ENCODE measurements at places on chromosomes 12 and 14.

DNA sequence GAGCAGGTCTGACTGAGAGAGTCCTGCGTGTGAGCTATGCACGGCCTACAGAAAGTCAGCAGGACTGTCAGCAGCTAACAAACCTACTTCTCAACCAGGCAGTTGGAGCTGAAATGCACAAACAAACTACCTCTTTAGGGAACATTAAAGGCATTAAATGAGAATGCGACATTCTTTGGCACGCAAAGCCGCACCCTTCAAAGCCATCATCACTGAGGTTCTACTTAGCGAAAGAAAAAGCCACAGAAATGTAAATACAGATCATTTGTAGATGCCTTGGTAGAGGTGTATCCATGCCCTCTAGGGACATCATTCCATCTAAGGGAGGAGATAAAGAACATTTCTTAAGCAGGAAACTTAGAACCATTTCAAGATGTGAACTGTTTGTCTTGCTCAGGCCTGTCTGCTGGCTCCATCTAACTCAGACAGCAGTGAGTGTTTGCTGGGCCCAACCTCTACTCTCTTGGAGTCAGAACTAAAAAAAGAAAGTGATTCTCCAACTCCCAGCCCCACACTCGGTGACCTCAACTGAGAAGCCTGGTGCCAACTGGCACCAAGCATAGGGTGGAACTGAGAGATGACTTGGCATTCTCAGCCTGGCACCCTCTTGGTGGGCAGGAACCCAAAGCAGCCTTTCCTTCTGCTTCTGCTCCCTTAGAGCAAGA lies 63.5 kb upstream of the MBIP start:
- no peak for DNase-seq

DNA sequence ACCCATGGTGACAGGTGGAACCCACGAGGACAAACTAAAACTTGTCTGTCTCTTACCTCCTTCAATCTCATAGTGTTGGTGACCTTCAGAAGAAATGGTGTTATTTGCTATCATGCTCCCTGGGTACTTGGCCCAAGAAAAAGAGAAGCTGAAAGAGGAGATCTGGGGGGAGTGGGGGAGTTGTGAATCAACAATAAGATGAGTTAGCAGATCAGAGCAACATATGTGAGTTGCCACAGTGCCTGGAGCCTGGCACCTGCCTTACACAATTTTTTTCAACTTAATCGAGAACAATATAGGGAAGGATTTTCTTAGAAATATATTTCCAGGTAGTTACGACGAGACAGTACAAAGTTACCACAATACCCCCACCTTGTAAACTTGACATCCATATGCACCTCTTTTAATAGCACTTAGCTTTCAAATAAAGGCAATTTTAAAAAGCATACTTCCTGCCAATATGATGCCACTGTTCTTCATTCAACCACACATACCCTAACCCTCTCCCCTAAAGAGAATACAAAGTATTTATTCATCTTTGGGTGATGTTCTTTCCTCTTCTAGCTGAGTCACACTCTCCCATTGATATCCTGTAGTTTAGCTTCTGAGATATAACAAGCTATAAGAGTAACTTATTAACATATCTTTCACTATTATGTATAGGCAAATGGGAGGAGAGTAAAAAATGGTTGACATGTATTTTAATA lies 424.1 kb upstream of the OR4E1 start:
- DNase-seq = no peak

GRCh38 chr12:56122637-56123036 lies 4.6 kb downstream of the ZC3H10 start:
- peak; percentile 49 for DNase-seq

GRCh38 chr14:56036353-56036752 lies 81.9 kb upstream of the PELI2 start:
- DNase-seq = no peak

- no peak for DNase-seq
These were observed 85.4 kb downstream of the C12orf50 start for GRCh38 chr12:87943762-87944161.

DNA sequence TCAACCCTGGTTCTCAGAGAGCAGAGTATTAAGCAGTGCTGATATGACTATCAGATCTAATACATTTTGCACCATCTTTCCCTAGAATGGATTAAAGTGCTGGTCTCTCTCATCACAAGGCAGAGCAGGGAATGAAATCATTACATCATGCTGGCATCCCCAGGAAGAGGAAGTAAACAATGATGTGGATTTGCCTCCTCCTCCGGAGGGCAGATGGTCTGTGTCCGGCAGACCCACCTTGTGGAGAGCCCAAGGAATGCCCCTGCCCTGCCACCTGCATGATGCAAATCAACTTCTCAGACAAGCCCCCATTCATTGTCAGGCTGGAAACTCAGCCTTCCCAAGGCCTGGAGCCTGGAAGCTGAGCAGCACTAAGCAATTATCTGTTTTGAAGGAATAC lies 1149.1 kb downstream of the VRK1 start:
- no peak for DNase-seq

GRCh38 chr12:108842361-108842760 lies 15.0 kb downstream of the SSH1 start:
- DNase-seq = no peak

GRCh38 chr12:130164936-130165335 lies 2.7 kb downstream of the FZD10 start:
- DNase-seq = no peak

- DNase-seq = no peak
These were observed 36.0 kb downstream of the ANKRD9 start for GRCh38 chr14:102473559-102473958.

GRCh38 chr12:47397664-47398281 lies 308.1 kb downstream of the RPAP3 start:
- DNase-seq = peak; percentile 31

DNA sequence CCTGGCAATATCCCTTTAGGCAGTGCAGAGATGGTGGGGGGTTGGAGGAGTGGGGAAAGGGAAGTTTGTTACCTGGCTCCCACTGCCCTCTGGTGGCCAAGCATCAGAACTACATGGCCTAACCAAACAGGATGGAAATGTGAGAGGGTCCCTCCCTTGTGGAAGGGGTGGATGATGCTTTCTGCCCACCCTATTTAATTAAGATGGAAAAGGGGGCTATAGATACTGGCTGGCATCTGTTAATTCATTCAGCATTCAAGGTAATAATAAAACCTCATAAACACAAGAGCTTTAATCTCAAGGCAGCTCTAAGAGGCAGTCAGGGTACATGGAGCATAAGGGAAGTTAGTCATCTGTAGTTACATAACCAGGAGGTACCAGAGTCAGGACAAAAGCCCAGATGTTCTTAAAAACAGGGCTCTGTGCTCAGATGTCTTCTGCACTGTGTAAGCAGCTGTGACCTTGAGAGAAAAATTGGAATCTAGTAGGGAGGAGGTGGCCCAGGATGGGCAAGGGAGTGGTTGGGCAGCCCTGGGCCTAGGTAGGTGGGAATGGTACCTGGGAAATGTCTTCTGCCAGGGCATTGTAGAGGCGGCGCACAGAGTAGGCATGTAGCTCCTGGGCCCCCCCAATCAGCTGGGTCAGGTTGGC lies 4.6 kb downstream of the AP1G2 start:
- DNase-seq = peak; percentile 61

- no peak for DNase-seq
These were observed 1091.8 kb upstream of the ATXN7L3B start for GRCh38 chr12:73445658-73446324.

DNA sequence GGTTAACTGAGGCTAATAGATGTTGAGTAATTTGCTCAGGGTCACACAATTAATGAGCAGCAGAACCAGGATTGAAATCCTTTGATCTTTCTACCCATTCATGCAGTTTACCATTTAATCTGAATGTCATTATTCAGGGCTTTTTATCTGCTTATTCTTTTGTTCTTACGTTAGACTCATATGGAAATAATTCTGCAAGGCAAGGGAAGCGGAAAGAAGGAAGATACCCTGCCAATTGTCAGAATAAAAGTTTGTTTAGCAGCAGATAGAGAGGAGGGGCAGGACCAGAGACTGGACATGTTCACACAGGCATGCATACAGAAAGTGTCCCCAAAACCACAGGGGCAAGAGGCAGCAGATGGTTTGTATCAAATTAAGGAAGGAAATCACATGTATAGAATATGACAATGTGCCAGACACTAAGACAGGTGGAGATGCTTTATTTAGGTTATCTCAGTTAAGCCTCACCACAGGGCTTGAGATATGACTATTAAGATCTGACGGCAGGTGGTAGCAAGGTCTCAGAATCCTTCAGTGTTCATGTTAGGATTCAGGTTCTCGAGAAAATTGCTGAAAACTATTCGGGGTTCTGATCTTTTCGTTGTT lies 29.8 kb downstream of the BRMS1L start:
- no peak for DNase-seq

GRCh38 chr12:18589316-18589715 lies 148.5 kb downstream of the PLCZ1 start:
- DNase-seq = peak; percentile 6

GRCh38 chr14:67426161-67426560 lies 14.2 kb upstream of the PLEK2 start:
- DNase-seq = no peak

DNA sequence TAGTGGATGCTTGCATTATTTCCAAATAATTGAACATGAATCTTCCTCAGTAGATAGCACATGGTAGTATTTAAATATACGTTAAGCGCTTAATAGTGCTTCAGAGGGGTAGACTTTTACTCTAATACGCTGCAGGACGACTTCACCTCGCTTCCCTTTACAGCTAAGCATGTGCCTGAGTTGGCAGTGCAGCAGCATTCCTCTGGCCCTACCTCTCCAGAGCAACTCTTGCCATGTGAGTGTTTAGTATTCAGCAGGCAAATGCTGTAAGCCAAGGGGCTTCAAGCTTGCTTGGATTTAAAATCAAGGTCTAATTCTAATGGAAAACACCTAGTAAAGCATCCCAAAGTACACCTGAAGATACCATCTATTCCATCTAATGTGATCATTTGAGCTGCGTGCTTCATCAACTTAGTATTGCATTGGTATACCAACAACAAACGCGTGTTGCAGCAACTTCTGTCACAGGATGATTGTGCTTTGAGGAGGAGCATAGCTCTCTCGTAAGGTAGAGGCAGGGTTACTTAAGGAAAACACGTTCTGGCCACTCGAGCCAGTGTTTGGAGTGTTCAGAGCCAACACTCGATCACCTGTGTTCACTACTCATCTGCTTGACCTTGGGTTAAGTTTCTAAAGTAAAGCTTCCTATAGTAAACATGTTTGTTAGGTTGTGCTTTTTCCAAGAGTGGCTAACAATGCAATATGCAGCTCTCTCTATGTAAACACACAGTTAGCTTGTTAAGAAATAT lies 60.6 kb downstream of the PIWIL1 start:
- DNase-seq = no peak

DNA sequence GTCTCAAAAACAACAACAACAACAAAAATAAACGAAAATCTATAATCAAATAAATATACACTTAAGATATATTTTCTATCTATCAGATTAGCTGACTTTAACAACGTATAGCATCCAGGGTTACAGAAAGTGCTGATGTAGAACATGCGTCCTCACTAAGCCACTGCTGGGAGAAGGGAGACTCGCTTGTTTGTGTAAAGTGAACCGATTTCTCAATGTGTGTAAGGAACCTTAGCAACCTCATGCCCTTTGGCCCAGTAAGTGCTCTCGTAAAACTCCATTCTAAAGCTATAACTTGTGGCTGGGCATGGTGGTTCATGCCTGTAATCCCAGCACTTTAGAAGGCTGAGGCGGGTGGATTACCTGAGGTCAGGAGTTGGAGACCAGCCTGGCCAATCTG lies 23.8 kb downstream of the NFKBIA start:
- DNase-seq = no peak

DNA sequence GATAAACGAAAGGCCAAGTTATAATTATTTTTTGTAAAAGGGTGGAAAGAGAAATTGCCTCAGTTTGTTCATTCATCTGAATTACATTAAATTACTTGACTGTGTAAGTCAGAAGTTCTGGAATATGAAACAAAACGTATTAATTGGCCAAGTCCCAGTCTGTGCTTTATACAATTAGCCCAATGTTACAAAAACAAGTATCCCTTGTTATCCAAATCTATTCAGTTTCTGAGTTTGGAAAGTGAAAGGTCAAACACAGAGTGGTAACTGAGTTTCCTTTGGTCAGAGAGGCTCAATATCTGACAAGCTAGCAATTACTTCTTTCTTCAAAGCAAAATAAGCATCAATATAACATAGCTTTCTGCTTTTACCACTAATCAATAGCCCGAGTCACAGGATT lies 62.6 kb downstream of the SPPL3 start:
- no peak for DNase-seq

GRCh38 chr14:70000601-70001000 lies 121.4 kb downstream of the SMOC1 start:
- no peak for DNase-seq

DNA sequence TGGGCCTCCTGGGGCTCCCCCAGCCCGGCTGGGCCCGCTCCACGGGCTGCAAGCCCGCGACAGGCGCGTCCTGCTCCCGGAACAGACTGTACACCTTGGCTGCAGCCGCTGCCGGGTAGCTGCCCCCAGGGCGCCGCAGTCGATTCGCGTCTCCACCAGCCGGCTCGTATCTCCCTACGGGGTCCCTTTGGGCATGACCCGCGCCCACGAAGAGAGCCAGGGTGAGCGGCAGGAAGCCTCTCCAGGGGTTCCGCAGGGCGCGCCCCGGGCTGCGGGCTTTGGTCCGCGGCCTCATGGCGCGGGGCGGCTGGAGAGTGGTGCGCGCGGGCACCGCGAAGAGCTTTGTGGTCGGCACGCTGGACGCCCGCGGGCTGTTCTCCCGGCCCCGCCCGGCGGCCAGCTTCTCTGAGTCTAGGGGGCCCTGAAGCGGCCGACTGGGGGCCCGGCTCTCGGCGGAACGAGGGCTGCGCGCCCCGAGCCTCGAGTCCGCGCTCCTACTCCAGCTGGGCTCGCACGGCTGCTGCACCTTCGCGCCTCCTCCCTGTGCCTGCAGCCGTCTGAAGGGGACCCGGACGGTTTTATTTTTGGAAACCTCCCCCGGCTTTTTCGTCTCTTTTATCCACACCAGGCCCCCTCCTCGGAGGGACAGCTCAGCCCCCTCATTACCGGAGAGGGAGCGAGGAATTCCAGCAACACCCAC lies at the start of gene LTBP2:
Gene LTBP2, minus strand, starts transcription at position 588 of the 700 bp plus-strand sequence. Its CDS starts 293 bp downstream, at position 295.
- DNase-seq = no peak

GRCh38 chr12:28248555-28249145 lies 58.4 kb downstream of the CCDC91 start:
- DNase-seq = no peak

- no peak for DNase-seq
These were observed 96.8 kb upstream of the NTF3 start for GRCh38 chr12:5335069-5335468.

DNA sequence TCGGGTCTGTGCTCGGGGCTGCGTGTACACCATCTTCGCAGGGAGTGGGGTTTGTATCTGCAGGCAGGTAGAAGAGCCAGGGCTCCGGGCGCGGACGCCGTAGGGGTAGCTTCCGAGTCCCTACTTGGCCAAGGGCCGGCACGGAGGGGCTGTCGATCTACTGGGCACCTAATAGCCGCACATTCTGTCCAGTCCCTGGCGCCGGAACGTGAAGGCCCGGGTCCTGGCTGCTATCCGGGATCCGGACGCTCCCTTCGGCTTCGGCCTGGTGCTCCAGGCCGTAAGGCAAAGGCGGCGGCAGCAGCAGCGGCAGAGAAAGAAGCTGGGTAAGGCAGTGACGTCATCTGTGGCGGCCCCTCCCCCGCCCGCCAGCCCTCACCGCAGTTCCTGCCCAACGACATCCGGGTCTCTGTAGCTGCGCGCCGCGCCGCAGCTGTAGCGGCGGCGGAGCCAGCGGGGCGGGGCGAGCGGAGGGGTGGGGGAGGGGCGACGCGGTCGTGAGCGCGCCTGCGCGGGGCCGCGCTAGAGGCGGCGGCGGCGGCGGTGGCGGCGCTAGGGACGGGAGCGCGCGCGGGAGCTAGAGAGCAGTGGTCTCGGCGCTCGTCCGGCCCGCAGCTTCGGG lies at the start of gene PPM1A:
Gene PPM1A, plus strand, starts transcription at position 525 of the 622 bp plus-strand sequence. CDS start 33,483 bp downstream, outside the sequence.
- peak; percentile 91 for DNase-seq
